K562 (cell line): ENCODE measurements at places on chromosomes 16 and 17.

DNA sequence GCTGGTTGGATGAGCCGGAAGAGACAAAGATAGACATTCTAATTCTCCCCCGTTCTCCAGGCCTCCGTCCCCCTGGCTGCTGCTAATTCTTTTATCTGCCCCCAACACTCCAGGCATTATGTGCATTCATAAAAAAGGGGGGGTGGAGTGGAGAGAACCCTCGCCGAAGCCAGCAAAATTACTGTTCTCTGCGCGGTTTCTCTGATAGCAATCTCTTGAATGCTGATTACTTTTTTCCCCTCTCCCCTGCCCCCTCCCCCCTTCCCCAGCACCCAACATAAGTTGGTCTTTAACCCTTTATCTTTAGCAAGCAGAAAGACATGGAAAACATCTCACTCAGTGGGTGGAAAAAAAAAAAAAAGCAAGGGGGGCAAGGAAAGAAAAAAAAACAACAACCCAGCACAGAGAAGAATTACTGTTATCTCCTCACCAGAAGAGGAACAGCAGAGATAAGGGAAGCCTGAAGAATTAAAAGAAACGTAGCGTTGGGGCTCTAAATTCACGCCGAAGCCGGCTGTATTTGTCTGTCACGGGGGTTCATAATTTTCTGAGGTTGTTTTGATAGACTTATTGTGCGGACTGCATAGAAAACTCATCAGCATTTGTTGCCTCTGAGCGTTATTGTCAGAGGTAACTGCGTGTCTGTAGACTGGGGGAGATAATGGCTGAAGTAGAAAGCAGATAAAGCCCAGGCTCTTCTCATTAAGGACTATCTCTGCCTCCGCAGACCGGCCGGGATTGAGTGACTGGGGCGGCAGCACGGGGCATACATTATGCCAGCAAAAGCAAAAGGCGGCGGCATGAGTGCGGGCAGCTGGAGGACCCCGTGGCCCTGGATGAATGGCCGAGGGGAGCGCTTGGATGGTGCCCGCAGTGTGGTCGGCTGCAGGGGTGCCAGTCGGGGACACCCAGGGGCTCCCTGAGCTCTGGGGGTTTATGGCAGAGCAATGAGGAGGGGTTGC lies 126.9 kb downstream of the MRM1 start:
- peak; percentile 73 for DNase-seq

DNA sequence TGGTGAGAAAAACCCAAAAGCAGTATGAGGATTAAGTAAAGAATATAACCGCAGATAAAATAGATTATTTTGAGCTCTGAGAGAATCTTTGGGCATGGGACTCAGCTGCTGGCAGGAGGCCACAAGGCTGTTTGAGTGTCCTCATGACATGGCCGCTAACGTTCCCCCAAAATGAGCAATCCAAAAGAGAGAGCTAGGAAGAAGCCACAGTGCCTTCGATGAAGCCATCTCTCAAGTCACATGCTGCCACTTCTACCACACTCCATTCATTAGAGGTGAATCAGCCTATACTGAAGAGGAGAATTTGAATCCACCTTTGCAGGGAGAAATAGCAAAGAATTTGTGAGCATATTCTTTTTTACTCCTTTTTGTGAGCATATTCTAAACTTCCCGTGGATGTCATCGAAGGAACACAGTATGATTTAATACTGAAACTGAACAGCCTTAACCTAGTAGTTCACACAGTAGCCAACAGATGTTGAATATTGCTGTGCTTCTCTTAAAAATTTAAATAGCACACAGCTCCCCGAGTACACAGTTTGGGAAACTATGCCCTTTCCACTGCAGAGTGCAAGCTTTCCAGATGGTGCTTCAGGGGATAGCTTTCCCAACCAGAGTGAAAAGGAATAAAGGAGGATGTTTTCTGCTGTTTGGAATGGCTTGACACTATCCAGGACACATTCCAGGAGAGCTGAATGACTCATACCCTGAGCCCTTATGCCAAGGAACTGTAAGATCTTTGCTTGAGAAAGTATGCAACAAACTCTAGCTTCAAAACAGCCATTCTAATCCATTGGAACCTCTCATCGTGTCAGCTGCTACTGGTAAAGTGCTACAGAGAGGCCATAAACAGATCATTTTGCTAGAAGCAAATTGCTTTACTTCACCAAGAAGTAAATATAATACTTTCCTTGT lies 33.9 kb downstream of the ANKFY1 start:
- no peak for DNase-seq

DNA sequence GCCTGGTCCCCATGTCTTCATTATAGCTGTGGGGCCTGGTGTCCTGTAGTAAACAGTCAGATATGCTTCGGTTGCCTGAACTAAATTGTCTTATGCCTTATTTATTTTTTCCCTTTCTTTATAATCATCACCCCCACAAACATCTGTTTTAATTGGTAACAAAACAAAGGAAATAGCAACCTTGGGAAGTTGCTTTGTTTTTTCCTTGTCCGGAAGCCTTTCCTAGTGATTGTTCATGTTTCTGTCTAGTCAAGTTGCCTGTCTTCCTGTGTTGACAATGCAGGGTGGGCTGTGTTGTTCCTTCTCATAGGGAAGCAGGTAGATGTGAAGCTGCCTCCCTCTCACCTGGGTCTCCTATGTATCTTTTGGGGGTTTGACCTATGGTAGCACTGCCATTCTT lies 16.7 kb downstream of the PGS1 start:
- no peak for DNase-seq

DNA sequence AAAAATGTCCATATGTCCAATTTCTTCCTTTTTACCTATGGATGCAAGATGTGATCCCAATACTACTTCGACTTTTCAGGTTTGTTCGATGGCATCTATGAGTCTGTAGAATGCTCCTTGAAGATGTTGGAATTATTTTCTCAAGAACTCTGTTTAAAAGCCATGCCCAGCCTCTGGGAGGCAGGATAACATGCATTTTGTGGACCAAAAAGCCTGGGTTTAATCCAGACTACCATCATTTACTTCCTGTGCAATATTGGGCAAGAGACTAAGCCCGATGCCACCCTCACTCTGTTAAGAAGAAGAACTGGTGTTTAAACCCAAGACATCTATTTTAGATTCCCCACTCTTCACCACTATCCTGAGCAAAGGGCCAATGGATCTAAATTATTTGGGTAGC lies 42.8 kb upstream of the SALL1 start:
- DNase-seq = no peak

DNA sequence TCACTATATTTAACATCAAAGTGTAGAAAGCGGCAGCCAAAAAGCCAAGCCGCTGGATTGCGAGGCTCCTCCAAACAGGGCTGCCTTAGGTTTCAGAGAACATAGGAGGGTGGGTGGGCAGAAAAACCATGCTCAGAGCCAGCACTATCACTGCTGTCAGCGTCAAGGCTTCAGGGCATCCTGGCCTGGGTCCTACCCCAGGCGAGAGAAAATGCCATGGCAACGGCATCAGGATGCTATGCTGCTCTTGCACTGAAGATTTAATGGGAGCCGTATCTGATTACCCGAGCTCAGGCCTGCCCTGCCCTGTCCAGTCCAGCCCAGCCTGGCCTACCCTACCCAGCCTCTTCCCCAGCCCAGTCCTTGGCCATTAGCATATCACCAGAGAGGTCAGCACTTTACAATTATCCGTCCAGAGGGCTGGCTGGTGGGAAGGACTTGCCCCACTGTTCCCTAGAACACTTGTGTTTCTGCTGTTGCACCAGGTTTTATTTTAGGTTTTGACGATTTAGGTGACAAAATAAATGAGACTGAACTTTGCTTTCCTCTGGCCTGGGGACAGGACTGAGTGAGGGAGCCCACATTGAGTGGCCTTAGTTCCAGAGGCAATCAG lies 61.1 kb downstream of the TOM1L2 start:
- no peak for DNase-seq

GRCh38 chr17:76270770-76271668 lies 5.9 kb downstream of the UBALD2 start:
- no peak for DNase-seq
